ENCODE measurements at places on chromosomes 2 and 18.

- no peak for DNase-seq
These were observed 31.5 kb downstream of the MOB4 start for GRCh38 chr2:197547163-197547900.

GRCh38 chr2:3041246-3041645, 336.4 kb downstream of the EIPR1 start:
- DNase-seq = no peak

- no peak for DNase-seq
These were observed 44.9 kb downstream of the PTPN2 start for GRCh38 chr18:12839057-12839525.

DNA sequence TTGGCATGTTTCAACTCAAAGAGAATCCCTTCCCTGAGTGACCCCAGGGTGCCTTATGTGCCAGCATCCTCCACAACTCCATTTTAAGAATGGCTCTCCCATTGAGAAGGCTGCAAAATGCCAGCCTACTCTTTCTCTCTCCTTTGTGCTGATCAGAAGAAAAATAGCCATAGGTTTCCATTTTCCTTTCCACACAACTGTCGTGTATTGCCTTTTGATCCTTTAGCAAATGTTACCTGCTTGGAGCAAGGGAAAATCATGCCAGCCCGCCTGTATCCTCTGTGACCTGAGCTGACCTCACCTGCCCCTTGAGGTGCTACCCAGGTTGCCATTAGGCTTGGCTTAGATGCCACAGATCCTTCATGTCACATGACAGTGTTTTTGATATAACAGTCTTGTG, 38.8 kb downstream of the DPYSL5 start:
- DNase-seq = no peak

GRCh38 chr2:235011607-235011928, 59.8 kb downstream of the SH3BP4 start:
- no peak for DNase-seq

DNA sequence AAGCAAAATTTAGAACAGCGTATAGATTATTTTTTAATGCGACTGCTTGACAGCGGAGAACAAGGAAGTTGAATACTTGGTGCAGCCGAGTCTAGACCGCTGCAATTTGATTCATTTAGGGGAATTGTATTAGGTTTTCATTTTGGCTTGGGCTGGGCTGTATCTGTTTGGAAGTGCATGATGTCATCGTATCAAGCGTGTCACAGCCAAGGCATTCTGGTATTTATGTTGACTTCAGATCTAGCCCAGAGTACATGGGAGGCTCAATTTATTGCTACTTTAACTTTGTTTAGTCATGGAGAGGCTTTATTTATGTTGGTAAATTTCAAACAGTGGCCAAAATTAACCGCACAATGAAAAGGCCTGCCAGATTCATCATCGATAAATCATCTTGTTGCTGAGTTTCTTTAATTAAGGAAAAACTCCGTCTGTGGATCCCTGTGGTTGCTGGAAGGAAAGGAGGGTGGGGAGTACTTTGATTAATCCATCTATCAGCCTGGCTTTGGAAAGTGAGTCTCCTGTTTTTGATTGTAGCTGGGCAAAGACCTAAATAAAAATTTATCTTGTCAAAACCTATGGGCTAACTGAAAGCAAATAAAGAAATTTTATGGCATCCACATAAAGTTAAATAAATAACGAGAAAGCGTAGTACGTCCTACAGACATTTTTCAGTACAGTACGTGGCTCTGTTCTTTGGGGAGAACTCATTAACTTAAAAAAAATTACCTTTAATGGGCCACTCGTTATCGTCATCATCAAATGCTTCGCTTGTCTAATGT, 230.4 kb upstream of the SPRED2 start:
- DNase-seq = no peak

DNA sequence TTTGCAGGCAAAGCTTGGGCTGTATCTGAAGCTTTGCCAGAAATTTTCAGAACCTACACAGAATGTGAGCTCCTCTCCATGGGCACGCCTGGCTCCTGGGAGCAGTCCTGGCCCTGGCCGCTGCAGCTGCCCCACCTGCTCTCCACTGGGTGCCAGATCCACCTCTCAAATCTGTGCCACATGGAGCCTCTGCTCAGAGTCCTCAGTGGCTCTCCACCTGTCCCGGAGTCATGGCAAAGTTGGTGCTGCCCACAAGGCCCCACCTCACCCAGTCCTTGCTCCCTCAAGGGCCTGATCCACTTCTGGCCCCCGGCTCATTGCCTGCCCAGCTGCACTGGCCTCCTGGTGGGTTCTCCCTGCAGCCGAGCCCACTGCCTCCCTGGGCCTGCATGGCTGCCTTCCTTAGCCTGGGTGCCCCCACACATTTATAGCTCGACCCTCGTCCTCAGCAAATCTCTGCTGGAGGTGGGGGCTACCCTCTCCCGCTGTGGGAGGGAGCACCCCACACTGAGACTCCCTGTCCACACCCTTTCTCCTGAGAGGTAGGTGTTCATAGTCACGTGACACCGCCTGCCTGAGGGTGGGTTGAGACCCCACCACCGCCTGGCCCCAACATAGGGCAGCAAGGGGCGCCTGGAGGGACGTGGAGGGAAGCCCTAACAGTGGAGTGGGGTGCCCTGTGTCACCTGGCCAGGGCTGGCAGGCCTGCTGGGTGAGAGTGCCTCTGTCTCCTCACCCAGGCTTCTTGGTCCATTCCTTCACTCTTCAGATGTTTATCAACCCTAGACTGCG, 224.1 kb downstream of the SH3RF3 start:
- no peak for DNase-seq
